ENCODE measurements at places on chromosomes 1 and 21. TPM values are rescaled to one million over a fixed set of nuclear protein-coding genes. Genes with fewer than 3 reads are reported as not detected.

The PTGER3 gene
- total RNA-seq, result 0.03 TPM

The RIPK4 gene
- total RNA-seq, result 39.5 TPM

The CR2 gene
- 2.1 TPM for total RNA-seq

The FAM151A gene
- total RNA-seq, result not detected

The WDR64 gene
- total RNA-seq, result not detected

The PRDM15 gene
- 3.3 TPM for total RNA-seq

The OR2G6 gene
- total RNA-seq, result not detected

The RIMKLA gene
- total RNA-seq, result 3.7 TPM

The RORC gene
- total RNA-seq, result not detected

The BTBD8 gene
- 2.3 TPM for total RNA-seq

The HOOK1 gene
- 1.1 TPM for total RNA-seq

The CROCC gene
- 31.3 TPM for total RNA-seq

The G0S2 gene
- total RNA-seq, result 5.7 TPM

The IGSF5 gene
- not detected for total RNA-seq

The CDK18 gene
- total RNA-seq, result 0.80 TPM

The RGS8 gene
- not detected for total RNA-seq

The MANEAL gene
- 4.4 TPM for total RNA-seq

The CRNN gene
- total RNA-seq, result not detected

The ESPN gene
- not detected for total RNA-seq

The LCE3E gene
- not detected for total RNA-seq

The KIRREL1 gene
- total RNA-seq, result 46.0 TPM

The DMBX1 gene
- total RNA-seq, result 0.80 TPM

The RIIAD1 gene
- not detected for total RNA-seq

The PTPRU gene
- 7.9 TPM for total RNA-seq

The COL16A1 gene
- total RNA-seq, result 38.2 TPM

The CLCA2 gene
- not detected for total RNA-seq

The SPATA17 gene
- 1.7 TPM for total RNA-seq

The TCEANC2 gene
- total RNA-seq, result 5.0 TPM

The CACHD1 gene
- 7.1 TPM for total RNA-seq

The MYOG gene
- total RNA-seq, result not detected

The RIMS3 gene
- 0.74 TPM for total RNA-seq

The SPRR2B gene
- total RNA-seq, result not detected

The SPRR1A gene
- total RNA-seq, result not detected

The TAGLN2 gene
- 570 TPM for total RNA-seq

Measured in Daoy (cell line).